WERI-Rb-1 (cell line): ENCODE measurements at places on chromosomes 12 and 14.

DNA sequence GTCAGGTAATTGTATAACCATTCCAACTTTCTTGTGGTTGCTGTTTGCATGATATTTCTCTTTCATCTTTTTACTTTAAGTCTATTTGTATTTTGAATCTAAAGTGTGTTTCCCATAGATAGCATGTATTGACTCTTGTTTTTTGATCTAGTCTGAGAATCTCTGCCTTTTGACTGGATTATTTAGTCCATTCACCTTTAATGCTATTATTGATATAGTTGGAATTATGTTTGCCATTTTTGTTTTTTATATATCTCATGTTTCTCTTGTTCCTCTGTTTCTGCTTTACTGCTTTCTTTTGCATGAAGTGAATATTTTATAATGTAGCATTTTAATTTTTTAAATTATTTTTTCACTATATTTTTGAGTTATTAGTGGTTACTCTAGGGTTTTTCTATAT, 103.9 kb upstream of the PMCH start:
- no peak for DNase-seq

DNA sequence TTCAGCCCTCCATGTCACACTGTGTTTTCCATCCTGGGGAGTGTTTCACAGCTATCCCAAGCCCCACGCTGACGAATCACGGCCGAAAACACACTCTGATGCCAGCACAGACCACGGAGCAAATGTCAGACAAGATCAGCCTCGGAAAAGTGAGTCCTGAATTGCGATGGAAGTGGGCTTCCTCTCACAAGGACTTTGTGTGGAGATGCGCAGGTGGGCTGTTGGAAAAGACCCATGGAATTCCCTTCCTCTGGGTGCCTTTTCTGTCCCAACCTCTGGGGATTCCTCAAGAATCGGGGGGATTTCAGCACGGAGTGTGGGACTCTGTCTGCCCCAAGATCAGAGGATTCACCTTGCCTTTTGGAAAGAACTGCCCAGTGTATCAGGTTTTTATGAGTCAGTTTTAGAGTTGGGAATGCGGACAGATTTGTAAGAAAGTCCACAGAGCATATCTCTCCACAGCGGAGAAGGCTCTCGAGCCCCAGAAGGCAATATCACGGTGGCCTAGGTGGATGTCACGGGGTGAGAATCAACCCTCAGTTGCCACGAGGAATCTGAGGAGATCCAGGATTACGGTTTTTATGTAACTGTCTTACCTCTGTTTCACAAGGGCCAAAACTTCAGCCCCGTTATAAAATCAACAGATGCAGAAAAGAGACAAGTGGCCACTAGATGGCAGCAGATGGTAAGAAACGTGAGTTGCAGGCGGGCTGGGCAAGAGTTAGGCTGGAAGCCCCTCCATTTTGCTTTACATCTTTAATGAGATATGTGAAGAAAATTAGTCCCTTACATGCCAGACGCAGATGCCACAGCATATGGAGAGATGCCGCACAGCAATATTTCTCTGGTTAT, 201.9 kb downstream of the DAD1 start:
- DNase-seq, result peak; percentile 64

DNA sequence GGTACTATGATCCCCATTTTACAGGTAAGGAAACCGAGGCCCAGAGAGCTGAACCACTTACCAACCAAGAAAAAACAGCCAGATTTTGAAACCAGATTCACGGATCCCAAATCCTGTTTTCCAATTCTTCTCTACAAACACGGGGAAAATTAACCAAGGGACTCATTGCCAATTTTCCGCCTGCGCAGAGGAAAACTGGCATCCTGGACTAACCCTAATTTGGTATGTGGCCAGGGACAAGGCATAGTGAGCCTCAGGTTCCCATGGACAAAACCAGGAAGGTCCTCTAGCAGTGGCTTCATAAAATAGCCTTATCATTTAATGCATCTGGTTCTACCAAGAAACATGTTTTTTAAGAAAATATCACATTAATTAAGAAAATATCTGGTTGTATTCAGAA, 517.3 kb downstream of the MED13L start:
- DNase-seq, result no peak

GRCh38 chr12:113766879-113767878, 198.9 kb downstream of the RBM19 start:
- DNase-seq, result no peak

- no peak for DNase-seq
These were observed 299.6 kb downstream of the PCNX1 start for GRCh38 chr14:71206766-71207371.

GRCh38 chr14:51789114-51789513, 71.3 kb upstream of the GNG2 start:
- DNase-seq, result no peak

GRCh38 chr14:34324363-34324795, 137.7 kb downstream of the SPTSSA start:
- DNase-seq, result peak; percentile 29

DNA sequence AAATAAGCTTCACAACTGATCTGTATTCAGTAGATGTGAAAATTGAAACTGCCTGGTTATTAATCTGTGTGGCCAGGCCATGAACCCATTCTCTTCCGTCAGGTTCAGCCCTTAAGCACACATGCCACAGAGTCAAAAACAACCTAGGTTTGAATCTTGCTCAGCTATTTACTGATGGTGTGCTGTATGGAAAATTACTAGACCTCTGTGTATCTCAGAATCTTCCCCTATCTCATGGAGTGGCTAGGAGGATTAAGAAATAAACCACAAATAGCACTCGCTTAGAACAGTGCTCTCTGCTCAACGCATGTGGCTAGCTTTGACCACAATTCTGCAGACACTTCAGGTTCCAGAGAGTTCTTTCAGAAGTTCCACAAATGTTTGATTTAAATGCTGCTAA, 240.7 kb upstream of the PLEKHG7 start:
- no peak for DNase-seq

DNA sequence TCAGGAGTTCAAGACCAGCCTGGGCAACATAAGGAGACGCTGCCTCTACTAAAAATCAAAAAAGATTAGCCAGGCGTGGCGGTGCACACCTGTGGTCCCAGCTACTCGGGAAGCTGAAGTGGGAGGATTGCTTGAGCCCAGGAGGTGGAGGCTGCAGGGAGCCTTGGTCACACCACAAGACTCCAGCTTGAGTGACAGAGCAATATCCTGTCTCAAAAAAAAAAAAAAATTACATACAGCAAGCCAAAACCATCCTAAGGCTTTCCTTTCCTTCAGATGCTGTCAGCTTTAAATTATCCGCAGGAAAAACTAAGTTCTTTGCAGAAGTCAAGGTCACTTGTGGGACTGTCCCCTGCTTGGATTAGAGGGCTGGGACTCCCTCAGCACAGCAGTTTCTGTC, 1.3 kb downstream of the CS start:
- DNase-seq, result no peak

GRCh38 chr14:56341766-56342493, 223.7 kb downstream of the PELI2 start:
- no peak for DNase-seq

- no peak for DNase-seq
These were observed 6.1 kb upstream of the TSPAN9 start for GRCh38 chr12:3071107-3071506.

DNA sequence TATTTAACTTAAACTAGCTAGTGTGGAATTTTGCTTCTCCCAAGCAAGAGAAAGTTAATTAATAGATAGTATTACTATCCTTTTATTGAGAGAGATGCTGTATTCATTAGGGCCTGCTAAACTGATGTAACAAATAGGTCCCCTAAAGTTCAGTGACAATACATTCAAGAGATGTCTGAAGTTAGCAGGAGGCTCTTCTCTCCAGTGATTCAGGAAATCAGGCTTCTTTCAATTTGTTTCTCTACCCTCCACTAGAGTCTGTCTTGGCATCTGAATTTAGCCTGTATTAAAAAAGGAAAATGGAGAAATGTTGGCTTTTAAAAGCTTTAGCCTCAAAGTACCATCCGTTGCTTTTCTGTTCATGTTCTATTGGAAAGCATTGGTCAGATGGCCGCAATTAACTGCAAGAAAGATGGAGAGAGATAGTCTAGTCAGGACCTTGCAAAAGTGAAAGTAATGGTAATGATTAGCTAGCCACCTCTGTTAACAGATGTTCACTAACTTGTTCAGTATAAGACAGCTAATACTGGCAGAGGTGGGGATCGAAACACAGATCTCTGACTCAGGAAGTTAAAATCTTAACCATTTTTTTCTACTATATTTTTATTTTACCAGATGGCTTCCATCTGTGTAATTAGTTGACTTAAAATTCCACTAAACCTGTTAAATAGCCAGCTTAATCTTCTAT, 786.8 kb downstream of the TMTC2 start:
- DNase-seq, result no peak

DNA sequence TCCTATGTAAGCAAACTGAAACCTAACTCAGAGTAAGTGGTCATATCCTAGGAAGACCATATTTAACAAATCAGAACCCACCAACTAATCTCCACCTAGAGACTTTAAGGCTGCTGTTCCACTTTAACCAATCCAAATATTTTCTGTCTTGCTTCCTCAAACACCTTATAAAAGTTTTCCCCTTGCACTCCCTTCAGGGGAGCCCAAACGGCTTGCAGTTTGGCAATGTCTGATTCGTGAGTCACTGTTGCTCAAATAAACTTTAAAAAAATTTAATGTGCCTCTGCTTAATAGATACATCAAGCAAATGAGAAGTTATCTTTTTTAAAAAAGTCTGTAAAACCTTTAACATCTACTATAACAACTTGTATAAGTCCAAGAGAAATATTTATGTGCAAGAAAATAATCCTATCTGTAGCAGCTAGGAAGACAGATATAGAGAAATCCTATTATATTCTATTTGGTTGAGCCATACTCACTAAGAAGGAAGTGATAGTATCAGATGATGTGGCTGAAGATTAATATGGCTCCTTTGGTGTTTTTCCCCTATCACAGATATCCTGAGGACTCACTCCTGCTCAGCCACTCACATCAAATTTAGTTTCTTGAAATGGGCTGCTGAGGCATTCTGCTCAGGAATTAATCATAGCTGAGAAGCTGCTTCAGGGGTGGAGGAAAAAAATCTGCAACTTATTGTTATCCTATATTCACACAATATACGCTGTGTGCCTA, 65.1 kb upstream of the DUSP6 start:
- DNase-seq, result no peak

- no peak for DNase-seq
These were observed 67.5 kb downstream of the ETV6 start for GRCh38 chr12:11716794-11717518.

DNA sequence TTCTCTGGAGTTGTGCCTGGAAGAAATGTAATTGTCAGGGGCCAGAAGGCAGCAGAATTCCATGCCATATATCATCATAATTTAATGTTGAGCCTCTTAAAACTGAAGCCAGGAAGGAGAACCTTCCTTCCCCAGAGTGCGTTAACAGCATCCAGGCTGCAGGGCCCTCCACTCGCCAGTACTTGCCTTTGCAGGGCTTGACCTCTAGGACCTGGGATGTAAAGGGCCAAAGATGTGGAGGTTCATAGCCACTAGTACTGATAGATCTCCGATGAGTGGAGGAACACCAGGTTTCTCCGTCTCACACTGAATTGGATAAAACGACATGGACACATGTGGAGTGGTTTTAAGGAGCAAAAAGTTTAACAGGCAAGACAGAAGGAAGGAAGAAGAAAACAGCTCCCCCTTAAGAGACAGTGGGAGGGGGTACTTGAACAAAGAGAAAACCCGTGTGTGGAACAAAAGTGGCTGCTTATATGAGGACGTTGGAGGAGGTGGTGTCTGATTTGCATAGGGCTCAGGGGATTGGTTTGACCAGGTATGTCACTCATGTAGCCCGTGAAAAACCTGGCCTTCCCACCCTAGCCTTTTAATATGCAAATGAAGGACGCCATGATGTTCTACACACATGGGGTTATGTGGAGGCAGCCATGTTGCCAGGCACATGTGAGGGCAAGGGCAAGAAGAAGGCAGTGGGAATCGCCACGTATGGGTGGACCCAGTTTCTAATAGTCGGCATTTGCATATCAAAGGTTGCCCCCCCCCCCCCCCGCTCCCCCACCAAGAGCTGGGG, 38.8 kb upstream of the WSCD2 start:
- no peak for DNase-seq

DNA sequence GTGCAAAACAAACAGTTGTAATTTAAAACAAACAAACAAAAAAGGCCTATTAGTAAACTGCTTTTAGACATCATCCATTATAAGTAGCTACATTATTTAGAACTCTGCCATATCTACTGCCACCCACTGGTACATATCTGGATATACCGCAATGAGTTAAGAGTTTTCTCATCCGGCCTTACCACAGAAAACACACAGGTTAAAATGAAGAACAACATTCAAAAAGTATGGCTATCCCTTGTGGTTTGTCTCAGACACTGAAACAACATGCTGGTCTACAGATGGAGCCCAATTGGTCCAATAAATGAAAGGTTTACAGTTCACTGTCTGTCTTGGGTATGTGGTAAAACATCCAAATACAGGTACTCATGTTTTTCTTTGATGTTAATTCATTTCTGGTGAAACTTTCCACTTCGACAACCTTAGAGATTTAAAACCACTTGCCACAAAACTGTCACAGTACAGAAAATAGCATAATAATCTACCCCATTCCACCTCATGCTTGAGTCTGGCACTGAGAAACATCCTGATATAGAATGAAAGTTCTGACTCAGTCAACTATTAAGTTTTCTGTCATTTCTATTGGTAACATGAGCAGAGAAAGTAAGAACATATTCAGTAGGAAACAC, 354.3 kb downstream of the CEP128 start:
- DNase-seq, result no peak

- peak; percentile 58 for DNase-seq
These were observed 449 bp upstream of the LTBP2 start for GRCh38 chr14:74612350-74613021.

DNA sequence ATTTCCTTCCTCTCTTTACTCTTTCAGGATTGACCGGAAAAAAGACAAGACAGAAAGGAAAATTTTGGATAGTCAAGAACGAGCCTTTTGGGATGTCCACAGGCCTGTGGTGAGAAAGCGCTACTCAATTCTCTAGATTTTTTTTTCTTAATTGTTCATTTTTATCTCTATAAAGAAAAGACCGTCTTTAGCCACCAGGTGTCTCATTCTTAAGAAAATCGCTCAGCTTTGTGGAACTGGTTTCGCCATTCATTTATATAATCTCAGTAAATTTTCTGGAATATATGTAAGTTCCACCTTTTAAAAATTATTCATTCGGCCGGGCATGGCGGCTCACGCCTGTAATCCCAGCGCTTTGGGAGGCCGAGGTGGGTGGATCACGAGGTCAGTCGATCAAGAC, 421.1 kb downstream of the DPF3 start:
- no peak for DNase-seq

DNA sequence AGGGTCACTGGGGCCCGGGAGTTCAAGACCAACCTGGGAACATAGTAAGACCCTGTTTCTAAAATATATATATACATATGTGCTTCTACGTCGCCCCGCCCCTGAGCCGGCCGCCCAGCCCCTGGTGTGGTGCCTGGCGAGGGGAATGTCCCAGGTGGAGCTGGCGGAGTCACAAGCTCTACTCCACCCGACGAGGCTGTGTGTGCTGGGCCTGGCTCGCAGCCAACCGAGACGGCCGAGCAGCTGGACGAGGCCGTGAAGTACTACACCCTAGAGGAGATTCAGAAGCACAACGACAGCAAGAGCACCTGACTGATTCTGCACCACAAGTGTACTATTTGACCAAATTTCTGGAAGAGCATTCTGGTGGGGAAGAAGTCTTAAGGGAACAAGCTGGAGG, 22.1 kb upstream of the ITPK1 start:
- peak; percentile 57 for DNase-seq

GRCh38 chr14:94066089-94066676, 14.8 kb downstream of the DDX24 start:
- no peak for DNase-seq
